ENCODE measurements at places on chromosomes 4 and X.

DNA sequence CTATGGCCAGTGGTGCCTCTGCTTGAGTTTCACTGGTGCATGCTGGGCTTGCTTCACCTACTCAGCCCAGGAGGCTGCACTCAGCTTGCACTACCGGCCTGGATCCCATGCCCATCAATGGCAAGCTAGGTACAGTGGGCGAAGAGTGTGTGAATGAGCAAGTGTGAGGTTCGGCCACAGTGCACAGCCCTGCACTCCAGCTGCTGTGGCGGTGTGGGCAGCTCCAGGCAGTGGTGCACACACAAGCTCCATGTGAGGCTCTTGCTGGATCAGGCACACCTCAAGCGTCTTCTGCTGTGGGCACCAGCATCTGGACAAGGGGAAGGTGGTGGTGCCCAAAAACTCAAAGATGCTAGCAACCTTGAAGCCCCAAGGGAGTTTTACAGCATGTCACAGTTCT lies 820.9 kb upstream of the LCORL start:
- no peak for DNase-seq

GRCh38 chr4:610411-611261 lies 14.7 kb upstream of the PDE6B start:
- no peak for DNase-seq

- DNase-seq = no peak
Observed at GRCh38 chr4:60020389-60020788, 1179.7 kb upstream of the ADGRL3 start.

DNA sequence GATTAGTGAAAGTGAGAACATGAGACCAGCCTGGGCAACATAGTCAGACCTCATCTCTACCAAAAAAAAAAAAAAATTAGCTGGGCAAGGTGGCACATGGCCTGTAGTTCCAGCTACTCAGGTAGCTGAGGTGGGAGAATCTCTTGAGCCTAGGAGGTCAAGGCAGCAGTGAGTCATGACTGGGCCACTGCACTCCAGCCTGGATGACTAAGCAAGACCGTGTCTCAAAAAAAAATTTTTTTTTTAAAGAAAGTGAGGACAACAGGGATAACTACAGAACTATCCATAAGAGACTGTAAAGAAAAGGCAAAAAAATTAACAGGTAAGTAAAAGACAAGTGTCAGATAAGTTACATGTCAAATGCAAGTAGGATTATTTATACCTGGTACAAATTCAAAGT lies 13.5 kb upstream of the SPP1 start:
- no peak for DNase-seq

DNA sequence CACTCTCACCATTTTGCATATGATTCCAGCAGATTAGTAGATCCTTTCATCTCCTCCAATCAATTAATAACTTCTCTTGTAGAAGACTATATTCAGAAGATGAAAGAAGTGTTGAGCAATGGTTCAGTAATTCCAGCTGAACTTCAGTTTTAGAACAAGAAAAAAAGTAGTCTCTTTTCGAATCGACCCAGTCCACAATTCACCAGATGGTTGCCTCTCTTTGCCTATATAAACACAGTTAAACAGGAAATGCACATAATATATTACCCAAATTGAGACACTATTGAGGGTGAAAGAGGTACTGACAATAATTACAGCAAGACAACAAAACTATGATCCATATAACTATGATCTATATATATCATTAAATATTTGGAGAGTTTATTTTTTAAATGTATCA lies 16.8 kb upstream of the FAM241A start:
- no peak for DNase-seq

- no peak for DNase-seq
Observed at GRCh38 chr4:123599920-123600810, 203.6 kb downstream of the SPRY1 start.

GRCh38 chr4:113288696-113289095 lies 239.2 kb downstream of the ANK2 start:
- DNase-seq = no peak

GRCh38 chrX:111719426-111720210 lies 38.6 kb downstream of the ALG13 start:
- DNase-seq = no peak

DNA sequence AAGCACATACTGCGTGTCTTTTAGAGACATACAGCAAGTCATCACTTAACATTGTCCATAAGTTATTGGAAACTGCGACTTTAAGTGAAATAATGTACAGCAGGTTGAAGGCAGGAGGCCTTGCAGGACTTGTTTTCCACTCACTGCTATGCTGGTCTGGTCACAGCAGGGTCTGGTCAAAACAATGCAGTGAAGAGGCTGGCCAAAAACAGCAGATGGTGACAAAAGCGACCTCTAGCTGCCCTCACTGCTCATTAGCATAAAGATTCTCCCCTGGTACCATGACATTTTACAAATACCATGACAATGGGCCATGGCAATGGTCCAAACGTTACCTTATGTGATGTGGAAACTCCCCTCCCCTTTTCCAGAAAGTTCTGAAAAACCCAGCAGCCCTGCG lies 1283.6 kb downstream of the FSTL5 start:
- no peak for DNase-seq

GRCh38 chr4:87531621-87532020 lies 2.4 kb upstream of the SPARCL1 start:
- no peak for DNase-seq

- DNase-seq = no peak
Observed at GRCh38 chr4:176967586-176967985, 174.9 kb upstream of the VEGFC start.

DNA sequence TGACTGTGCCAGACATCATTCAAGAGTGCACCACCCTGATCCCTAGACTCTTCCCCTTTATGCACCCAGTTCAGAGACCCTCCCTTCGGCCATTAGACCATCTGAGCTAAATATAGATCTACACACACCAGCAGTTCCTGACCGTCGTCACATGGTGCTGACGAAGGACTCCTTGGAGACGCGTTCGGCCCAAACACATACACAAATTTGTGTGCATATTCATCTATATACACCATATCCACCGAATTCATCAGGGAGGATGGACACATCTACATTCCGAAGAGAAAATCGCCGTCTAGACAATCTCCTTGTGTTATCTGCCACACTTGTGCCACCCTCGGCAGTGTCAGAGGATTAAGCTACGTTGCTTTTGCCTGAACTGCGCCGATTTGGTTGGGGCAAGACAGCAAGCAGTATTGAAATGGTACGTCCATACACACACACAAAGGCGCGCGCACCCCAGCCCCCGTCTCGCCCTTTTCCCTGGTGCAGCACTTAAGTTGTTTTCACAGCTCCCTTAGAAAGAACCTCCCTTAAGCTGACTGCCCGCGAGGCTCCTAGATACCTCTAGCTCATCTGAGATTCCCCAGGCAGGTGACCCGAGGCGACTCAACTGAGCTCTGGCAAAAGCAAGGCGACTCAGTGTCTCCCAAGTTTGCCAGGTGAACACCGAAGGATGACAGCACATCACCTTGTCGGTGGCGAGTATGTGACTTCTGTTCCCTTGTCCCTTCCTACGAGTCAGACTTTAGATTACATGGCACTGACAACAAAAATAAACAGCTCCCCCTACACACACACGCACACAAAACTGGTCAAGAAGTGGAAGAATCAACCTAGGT lies 1.0 kb downstream of the RASGEF1B start:
- no peak for DNase-seq

DNA sequence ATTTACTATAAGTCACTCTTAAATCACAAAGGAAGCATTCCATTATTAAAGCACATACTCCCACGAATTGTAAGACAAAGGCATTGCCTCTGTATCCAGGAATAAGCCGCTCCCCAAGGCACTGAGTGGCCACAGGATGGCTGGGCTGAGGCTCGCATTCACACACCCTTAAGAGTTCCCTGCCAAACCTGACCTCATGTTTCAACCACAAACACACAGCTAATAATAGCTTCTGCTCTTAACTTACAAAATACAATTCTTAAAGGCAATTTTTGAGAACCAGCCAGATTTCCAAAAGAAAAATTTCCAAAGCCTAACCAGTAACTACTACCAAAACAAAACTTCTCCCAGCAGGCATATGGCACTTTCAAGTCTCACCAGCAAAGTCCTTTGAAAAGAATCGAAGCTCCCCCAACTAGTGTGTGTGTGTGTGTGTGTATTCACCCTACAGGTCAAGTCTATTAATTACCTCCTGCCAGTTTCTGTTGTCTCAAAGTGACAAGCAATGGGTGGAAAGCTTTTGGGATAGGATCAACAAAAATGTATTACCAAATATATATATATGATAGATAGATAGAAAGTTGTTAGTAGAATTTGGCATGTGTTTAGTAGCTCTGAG lies 36.0 kb downstream of the ARHGAP6 start:
- no peak for DNase-seq

- DNase-seq = no peak
Observed at GRCh38 chrX:136646602-136647239, 1.2 kb upstream of the CD40LG start.

GRCh38 chr4:41709844-41710481 lies 38.6 kb downstream of the PHOX2B start:
- no peak for DNase-seq

DNA sequence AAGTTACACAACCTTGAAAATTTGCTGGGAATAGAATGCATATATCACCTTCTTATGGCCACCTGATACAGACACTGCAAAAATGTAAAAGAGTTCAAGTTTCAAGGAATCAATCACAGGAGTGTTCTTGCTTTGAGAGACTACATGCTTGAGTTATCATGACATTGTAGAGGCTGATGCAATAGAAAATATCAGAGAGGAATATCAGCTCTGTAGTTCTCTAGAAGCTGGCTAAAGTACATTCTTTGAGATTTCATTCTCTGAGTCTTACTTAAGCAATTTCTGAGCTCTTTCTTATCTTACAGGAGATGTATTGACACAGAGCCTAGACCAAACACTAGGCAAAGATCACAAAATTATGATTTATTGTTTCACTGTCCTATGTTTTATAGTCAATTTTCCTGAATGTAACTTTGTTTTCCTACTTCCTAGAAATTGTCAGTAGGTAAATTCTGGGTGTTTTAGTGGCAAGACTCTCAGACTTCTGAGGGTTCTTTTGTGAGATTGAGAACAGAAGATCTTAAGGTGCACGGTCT lies 152.1 kb upstream of the HPGD start:
- no peak for DNase-seq

GRCh38 chrX:53445977-53446376 lies 11.8 kb upstream of the HSD17B10 start:
- no peak for DNase-seq

- DNase-seq = no peak
Observed at GRCh38 chrX:118346258-118347094, 570 bp downstream of the WDR44 start.

- DNase-seq = no peak
Observed at GRCh38 chrX:618761-619450, 11.7 kb upstream of the SHOX start.
